Astrocyte (in vitro differentiated cells and primary cell): ENCODE measurements at places on chromosomes 4 and X. TPM values are rescaled to one million over a fixed set of nuclear protein-coding genes. Genes with fewer than 3 reads are reported as not detected.

DNA sequence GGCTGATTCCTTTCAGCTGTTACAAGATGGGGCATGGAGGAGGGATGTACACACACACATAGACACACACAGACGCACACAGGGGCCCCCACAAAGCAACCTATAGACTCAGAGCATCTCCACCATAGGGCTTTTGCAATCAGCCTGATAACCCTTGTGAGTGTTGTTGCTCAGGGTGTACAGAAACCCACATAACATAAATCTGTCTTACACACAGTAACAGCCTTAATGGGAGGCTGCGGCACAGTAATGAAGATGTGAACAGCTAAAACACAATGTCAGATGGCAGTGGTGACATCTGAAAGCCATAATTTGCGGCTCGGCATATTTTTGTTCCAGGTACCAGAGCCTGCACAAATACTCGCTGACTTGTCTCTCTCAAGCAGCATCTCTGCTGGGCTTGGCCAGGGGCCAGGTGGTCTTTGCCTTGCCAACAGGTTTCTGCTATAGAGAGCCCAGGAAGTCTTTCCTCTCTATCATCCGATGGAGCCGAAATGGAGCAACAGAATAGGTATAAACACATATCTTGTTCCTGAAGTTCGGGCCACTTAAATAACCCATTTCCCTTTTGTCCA, 357.2 kb upstream of the GATB start:
- peaks cover 5% of the 10 kb centered on the region for H3K27me3 ChIP-seq
- DNase-seq = no peak
- H3K4me3 ChIP-seq = no peak overlapping the region
- H3K4me1 ChIP-seq = no peaks in the 10 kb centered on the region
- H3K36me3 ChIP-seq = no peaks in the 10 kb centered on the region
- no peak overlapping the region for H3K27ac ChIP-seq

GRCh38 chr4:121665371-121665770, 31.4 kb downstream of the ANXA5 start:
- no peak for DNase-seq
- H3K4me3 ChIP-seq = no peak overlapping the region
- H3K36me3 ChIP-seq = peaks cover 40% of the 10 kb centered on the region
- no peak overlapping the region for H3K27ac ChIP-seq
- peaks cover 24% of the 10 kb centered on the region for H3K4me1 ChIP-seq
- no peaks in the 10 kb centered on the region for H3K27me3 ChIP-seq

GRCh38 chr4:123545667-123546572, 149.3 kb downstream of the SPRY1 start:
- H3K27ac ChIP-seq = no peak overlapping the region
- no peaks in the 10 kb centered on the region for H3K27me3 ChIP-seq
- H3K4me1 ChIP-seq = no peaks in the 10 kb centered on the region
- no peaks in the 10 kb centered on the region for H3K36me3 ChIP-seq
- peak; percentile 4 for DNase-seq

DNA sequence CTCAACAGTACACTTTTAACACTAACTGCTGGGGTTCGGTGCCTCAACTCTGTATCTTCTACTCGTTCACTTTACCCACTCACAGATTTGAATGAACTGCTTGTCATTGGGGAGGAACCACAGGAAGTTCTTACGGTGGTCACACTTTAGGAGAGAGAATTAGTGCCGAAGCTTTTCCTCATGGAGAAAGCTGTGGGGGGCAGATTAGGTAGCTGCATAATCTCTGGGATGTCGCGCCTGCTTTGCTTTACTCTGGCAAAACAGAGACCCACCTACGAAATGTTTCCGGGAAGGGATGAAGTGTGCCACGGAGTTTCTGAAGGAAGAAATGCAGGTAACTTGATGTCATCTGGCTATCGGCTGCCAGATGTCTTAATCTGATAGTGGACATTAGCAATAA, 949.7 kb upstream of the TENM3 start:
- H3K27ac ChIP-seq = no peak overlapping the region
- no peaks in the 10 kb centered on the region for H3K36me3 ChIP-seq
- no peak overlapping the region for H3K4me3 ChIP-seq
- no peaks in the 10 kb centered on the region for H3K4me1 ChIP-seq
- DNase-seq = no peak

GRCh38 chr4:110294165-110294564, 95.8 kb upstream of the ELOVL6 start:
- no peak overlapping the region for H3K27ac ChIP-seq
- H3K27me3 ChIP-seq = peaks cover 2% of the 10 kb centered on the region
- H3K4me1 ChIP-seq = no peaks in the 10 kb centered on the region
- peak; percentile 77 for DNase-seq
- no peaks in the 10 kb centered on the region for H3K36me3 ChIP-seq
- no peak overlapping the region for H3K4me3 ChIP-seq

DNA sequence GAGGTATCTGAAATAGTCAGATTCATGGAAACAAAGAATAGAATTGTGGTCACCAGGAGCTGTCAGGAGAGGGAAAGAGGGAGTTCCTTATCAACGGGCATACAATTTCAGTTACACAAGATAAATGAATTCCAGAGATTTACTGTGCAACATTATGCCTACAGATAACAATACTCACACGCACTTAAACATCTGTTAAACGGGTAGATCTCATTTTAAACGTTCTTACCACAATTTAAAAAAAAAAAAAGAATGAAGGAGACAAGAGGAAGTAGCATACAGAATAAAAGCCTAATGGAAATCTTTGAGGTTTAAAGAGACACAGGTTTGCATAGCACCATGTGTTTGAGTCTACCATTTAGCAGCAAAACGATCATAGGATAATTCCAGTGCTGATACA, 298.0 kb downstream of the DKK2 start:
- no peak for DNase-seq
- H3K27me3 ChIP-seq = no peaks in the 10 kb centered on the region
- H3K4me1 ChIP-seq = no peaks in the 10 kb centered on the region
- H3K36me3 ChIP-seq = no peaks in the 10 kb centered on the region

DNA sequence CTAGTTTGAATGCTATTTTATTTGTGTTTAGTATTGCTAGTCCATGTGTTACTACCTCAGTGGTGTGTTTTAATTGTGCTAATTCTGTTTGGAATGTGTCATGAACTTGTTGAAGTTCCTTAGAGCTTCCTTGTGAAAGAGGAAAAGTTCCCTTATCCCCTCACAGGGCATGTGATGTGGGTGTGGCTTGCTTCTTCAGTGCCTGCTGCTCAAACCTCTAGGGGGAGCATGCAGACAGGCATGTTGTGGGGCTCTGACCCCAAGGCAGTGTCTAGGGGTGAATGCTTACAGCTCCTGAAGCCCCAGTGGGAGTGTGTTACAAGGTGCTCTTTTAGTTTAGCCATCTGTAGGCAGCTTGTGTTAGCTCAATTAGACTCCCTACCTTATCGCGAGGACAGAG, 86.5 kb downstream of the MAGED4 start:
- no peaks in the 10 kb centered on the region for H3K36me3 ChIP-seq
- no peaks in the 10 kb centered on the region for H3K27me3 ChIP-seq
- H3K27ac ChIP-seq = no peak overlapping the region
- no peak for DNase-seq
- no peak overlapping the region for H3K4me3 ChIP-seq

SLIT2 gene
- 6.4 and 11.2 TPM in 2 replicates for total RNA-seq

NLRP2B gene
- not detected in 2 replicates for total RNA-seq

ZNF711 gene
- 10.8 and 12.5 TPM in 2 replicates for total RNA-seq

RBM47 gene
- 2.3 and 2.9 TPM in 2 replicates for total RNA-seq

USP27X gene
- total RNA-seq = 2.7 and 3.1 TPM in 2 replicates

SERPINA7 gene
- not detected in 2 replicates for total RNA-seq
